HuH-7 (cell line): ENCODE measurements at places on chromosomes 3 and 15.

GRCh38 chr3:97510795-97511194 lies 253.8 kb upstream of the ARL6 start:
- DNase-seq = no peak

DNA sequence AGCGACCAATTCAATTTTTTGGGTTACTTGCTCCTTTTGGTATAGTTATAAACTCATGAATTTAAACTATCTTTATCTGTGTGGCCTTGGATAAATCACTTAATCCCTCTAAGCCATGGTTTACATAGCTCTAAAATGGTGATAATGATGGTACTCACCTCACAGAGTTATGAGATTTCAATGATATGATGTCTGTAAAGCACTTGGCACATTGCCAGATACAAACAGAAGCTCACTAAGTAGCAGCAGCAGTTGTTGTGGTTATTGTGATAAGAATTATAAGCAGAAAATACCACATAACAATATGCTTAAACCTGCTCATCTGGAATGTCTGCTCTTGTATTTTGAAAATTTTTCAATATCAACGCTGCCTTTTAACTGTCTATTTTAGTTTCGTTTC lies 185.1 kb upstream of the SNTN start:
- no peak for DNase-seq

- DNase-seq = no peak
Measured at GRCh38 chr3:17090280-17090983, 205.7 kb downstream of the PLCL2 start.

GRCh38 chr15:52217186-52217585 lies 26.0 kb upstream of the GNB5 start:
- peak; percentile 20 for DNase-seq

GRCh38 chr3:190013943-190014924 lies 106.5 kb downstream of the P3H2 start:
- peak; percentile 22 for DNase-seq
